ENCODE measurements at places on chromosomes 7 and 10. TPM values are rescaled to one million over a fixed set of nuclear protein-coding genes. Genes with fewer than 3 reads are reported as not detected.

DNA sequence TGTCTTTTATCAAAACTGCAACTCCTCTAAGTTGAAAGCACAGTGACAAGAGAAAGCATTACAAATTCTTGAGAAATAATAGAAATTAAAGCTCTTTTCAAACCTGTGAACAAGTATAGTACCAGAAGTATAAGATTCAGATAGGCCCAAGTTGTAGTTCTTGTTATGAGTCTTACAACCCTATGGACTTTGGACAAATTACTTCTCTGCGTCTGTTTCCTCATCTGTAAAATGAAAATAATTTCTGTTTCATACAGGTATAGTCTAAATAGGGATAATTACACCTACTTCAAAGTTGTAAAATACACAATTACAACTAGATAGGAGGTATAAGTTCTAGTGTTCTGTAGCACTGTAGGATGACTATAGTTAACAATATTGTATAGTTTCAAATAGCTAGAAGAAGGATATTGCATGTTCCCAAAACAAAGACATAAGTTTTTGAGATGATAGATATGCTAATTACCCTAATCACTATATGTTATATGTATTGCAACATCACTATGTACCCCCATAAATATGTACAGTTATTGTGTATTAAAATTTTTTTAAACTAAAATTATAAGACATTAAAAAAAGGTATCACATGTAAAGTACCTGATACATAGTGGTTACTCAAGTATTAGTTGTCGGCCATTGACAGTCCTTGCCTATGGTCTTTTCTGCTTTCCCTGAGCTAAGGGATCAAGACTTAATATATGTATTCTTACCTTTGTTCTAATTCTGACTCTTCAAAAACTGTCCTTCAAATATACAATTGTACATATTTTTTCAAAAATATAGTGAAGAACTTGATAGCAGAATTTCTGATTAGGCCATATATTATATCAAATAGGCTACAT, 1.8 kb upstream of the WASL start:
- H3K4me1 ChIP-seq, result peaks cover 43% of the 10 kb centered on the region
- H3K4me3 ChIP-seq, result peak overlapping the region; percentile 55
- no peak overlapping the region for H3K27ac ChIP-seq
- no peak for DNase-seq
- H3K27me3 ChIP-seq, result no peaks in the 10 kb centered on the region

DNA sequence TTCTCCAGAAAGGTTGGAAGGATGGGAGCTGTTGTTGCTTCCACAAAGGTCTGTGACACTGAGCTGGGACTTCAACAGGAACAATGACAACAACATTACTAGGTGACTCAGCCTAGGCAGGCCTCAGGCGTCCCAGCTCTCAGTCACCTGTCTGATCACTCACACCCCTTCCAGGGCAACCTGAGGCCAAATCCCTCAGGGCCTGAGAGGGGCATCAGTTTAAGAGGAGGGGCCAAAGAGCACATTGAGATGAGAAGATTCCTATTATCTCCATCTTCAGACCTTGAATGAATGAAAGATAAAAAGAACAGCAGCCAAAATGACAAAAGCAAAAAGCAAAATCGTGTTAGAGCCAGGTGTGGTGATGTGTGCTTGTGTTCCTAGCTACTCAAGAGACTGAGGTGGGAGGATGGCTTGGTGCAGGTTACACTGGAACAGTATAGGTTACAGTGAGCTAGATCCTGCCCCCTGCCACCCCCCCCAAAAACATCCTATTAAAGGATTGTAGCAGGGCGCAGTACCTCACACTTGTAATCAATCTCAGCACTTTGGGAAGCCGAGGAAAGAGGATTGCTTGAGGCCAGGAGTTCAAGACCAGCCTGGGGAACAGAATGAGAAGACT, at the start of gene ATG9B:
TSS of gene ATG9B (minus strand) at position 60 of the 622 bp plus-strand sequence. CDS start 71 bp downstream, outside the sequence.
- H3K27me3 ChIP-seq, result peaks cover 7% of the 10 kb centered on the region
- no peak within 1 kb of the TSS for H3K27ac ChIP-seq
- H3K4me1 ChIP-seq, result peaks cover 17% of the 10 kb centered on the region

GRCh38 chr10:120221873-120222485, 235.0 kb upstream of the PLPP4 start:
- no peak overlapping the region for H3K4me3 ChIP-seq
- H3K4me1 ChIP-seq, result no peaks in the 10 kb centered on the region
- no peak overlapping the region for H3K27ac ChIP-seq
- H3K36me3 ChIP-seq, result no peaks in the 10 kb centered on the region
- peaks cover 9% of the 10 kb centered on the region for H3K27me3 ChIP-seq

GRCh38 chr7:3301831-3302618, 973 bp downstream of the SDK1 start:
- peak overlapping the region; percentile 74 for H3K4me3 ChIP-seq
- no peaks in the 10 kb centered on the region for H3K36me3 ChIP-seq
- peaks cover 32% of the 10 kb centered on the region for H3K27me3 ChIP-seq
- H3K27ac ChIP-seq, result no peak overlapping the region
- DNase-seq, result peak; percentile 14
- H3K4me1 ChIP-seq, result peaks cover 7% of the 10 kb centered on the region

DNA sequence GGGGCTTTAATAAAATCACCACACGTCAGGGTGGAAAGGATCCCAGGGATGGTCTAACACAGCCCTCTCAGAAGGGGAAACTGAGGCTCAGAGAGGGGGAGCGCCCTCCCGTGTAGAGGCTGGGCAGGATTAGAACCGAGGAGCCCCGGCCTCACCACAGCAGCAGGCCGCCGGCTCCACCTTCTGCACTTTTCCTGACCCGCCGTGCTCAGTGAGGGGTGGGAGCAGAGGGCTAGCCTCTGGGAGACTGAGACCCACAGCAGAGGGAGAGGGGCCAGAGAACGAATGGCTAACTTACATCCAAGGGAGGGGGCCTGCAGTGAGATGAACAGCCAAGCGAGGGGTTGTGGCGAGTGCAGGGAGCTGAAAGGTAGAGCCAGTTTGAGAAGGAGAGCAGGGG, 79.5 kb downstream of the COL13A1 start:
- peaks cover 12% of the 10 kb centered on the region for H3K27me3 ChIP-seq
- no peak for DNase-seq
- no peaks in the 10 kb centered on the region for H3K4me1 ChIP-seq

DNA sequence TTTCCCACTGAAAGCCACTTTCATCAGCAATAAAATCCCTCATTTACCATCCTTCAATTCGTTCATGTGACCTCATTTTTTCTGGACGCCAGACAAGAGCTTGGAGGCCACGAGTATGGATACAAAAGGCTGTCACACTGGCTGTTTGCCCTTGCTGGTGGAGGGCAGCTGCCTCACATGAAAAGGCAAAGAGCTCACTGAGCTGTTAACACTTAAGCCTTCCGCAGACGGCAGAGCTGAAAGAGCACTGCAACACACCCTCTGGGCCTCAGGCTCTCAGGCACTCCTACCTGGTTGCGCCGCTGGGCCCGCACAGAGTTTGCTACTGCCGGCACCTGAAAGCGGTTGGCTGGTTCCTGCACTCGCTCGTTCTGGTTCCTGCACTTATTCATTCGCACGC, 193.5 kb downstream of the CFTR start:
- H3K27ac ChIP-seq, result no peak overlapping the region
- peaks cover 5% of the 10 kb centered on the region for H3K27me3 ChIP-seq
- no peaks in the 10 kb centered on the region for H3K36me3 ChIP-seq
- DNase-seq, result no peak

DNA sequence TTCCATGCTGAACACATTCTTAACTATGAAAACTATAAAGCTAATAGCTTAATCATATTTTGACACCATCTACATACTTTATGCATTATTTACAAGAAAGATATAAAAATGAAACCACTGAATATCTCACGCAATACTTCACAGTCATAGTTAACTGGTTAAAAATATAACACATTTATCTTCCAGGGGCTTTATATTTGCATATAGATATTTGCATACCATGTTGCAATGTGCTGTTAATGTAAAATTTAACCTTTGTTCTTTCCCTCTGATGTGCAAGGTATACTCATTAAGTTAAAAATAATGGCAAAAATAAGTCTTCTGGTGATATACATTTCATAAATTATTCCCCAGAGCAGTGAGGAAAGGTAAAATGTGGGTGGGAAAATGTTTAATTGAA, 76.9 kb upstream of the MGMT start:
- H3K4me3 ChIP-seq, result no peak overlapping the region
- H3K27me3 ChIP-seq, result peaks cover 9% of the 10 kb centered on the region
- no peaks in the 10 kb centered on the region for H3K4me1 ChIP-seq
- no peak for DNase-seq
- H3K27ac ChIP-seq, result no peak overlapping the region

- peak; percentile 17 for DNase-seq
- no peaks in the 10 kb centered on the region for H3K36me3 ChIP-seq
- no peaks in the 10 kb centered on the region for H3K27me3 ChIP-seq
- H3K27ac ChIP-seq, result peak overlapping the region; percentile 68
- H3K4me1 ChIP-seq, result peaks cover 32% of the 10 kb centered on the region
These were observed 1.6 kb upstream of the ARHGAP12 start for GRCh38 chr10:31930023-31930751.

DNA sequence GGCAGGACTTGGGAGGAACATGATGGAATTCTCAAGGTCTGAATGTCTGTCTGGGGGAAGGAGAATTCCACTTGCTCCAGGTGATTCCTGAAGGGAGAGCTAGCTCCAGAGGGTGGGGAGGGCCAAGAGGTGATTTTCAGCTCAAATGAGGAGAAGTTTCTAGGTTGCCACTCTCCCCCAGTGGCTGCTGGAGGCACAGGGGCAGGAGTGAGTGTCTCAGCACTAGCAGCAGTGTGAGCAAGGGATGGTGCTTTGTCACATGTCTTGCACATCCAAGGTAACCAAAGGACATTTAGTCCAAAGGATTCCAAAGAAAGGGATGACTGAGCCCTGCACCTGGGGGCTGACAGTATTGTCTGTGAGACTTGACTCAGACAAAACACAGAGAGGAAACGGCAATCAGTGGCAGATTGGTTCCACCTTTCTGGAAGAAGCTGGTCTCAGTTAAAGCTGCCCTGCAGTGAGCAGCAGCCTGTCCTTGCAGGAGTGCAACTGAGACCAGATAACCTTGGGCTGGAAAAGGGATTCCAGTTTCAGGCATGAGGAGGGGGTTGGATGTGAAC, 51.2 kb upstream of the PCBD1 start:
- no peak overlapping the region for H3K4me3 ChIP-seq
- no peaks in the 10 kb centered on the region for H3K36me3 ChIP-seq
- DNase-seq, result no peak
- H3K4me1 ChIP-seq, result no peaks in the 10 kb centered on the region
- no peaks in the 10 kb centered on the region for H3K27me3 ChIP-seq

GRCh38 chr7:36155811-36156361, 2.8 kb downstream of the EEPD1 start:
- no peaks in the 10 kb centered on the region for H3K27me3 ChIP-seq
- H3K4me3 ChIP-seq, result no peak overlapping the region
- H3K4me1 ChIP-seq, result peaks cover 3% of the 10 kb centered on the region
- no peak for DNase-seq

GRCh38 chr7:101848208-101848951, 31.0 kb downstream of the CUX1 start:
- peaks cover 15% of the 10 kb centered on the region for H3K36me3 ChIP-seq
- H3K27me3 ChIP-seq, result no peaks in the 10 kb centered on the region
- H3K4me1 ChIP-seq, result peaks cover 9% of the 10 kb centered on the region

SPOCK2 gene
- total RNA-seq, result 142 TPM

IL2RA gene
- 680 TPM for total RNA-seq

SRGN gene
- 278 TPM for total RNA-seq

SEMA3E gene
- not detected for total RNA-seq

Data from activated naive CD8-positive, alpha-beta T cell treated with anti-CD3 and anti-CD28 coated beads for 36 hours (primary cell).